NCI-H1436 treated with DMSO at 0.1 percent for 48 hours (cell line): ENCODE measurements at places on chromosomes 12 and 14.
A peak's percentile ranks its signal among the peaks of the same experiment; 100 is the strongest.

DNA sequence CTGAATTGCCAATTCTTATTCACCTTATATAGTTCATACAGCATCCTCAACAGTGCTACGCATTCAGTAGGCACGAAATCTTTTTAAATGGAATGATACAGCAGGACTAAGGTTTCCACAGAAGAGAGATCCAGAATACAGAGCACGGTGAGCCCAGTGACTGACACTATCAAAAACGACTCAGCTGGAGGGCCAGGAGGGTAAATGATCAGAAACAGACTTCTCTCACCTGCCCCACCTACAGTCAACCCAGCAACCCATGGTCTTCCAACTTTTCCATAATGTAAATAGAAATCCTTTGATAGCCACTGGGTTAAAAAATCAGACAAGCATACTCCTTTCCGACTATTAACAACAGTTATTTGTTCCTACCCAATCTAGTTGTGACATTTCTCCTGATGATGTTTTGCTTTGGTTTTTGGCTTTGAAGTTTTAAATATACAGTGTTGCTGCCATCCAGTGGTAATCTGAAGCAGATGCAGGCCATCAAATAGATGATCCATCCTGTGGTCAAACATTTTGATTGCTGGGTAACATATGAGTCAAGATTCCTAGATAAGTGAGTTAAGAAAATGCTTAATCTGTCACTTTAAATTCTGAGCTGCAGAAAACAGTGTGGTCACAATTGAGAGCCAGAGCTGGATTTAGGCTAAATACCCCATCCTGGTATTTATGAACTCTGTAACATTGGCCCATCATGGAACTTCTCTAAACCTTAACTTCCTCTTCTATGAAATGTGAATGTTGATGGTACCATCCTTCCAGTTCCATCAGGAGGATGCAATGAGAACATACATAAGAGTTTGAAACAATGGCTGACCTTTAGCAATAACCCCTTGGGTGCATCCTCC lies 42.0 kb downstream of the GPHB5 start:
- DNase-seq: peak; percentile 45

- DNase-seq: no peak
Measured at GRCh38 chr14:78324353-78324752, 154.2 kb downstream of the NRXN3 start.

- DNase-seq: no peak
Measured at GRCh38 chr12:71746974-71747611, 7.6 kb upstream of the RAB21 start.

- DNase-seq: no peak
Measured at GRCh38 chr12:480831-481816, 21.4 kb downstream of the B4GALNT3 start.

DNA sequence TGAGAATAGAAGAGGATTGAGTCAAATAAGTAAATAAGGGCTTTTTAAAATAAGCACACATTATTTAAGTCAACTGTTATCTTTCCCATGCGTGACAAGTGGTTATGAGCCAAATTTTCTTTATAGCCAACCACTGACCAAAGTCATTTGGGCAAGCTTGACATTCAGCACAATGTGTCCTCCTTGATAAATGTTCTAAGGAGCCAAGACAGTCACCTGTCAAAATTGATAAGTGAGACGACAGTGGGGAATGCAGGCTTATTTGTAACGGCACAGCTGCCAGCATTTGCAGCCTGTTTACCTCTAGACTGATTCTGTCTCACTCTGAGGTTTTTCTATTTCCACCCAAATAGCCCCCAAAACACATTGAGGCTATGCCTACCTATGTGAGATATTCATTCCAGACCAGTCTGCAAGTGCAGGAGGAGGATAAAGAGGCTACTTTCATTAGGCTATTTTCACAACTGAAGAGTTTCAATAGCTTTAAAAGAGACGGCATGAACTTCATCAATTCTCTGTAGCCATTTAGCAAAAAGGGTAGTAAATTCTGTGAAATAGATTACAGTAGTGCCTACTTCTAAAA lies 339.5 kb downstream of the PDZRN4 start:
- DNase-seq: no peak

DNA sequence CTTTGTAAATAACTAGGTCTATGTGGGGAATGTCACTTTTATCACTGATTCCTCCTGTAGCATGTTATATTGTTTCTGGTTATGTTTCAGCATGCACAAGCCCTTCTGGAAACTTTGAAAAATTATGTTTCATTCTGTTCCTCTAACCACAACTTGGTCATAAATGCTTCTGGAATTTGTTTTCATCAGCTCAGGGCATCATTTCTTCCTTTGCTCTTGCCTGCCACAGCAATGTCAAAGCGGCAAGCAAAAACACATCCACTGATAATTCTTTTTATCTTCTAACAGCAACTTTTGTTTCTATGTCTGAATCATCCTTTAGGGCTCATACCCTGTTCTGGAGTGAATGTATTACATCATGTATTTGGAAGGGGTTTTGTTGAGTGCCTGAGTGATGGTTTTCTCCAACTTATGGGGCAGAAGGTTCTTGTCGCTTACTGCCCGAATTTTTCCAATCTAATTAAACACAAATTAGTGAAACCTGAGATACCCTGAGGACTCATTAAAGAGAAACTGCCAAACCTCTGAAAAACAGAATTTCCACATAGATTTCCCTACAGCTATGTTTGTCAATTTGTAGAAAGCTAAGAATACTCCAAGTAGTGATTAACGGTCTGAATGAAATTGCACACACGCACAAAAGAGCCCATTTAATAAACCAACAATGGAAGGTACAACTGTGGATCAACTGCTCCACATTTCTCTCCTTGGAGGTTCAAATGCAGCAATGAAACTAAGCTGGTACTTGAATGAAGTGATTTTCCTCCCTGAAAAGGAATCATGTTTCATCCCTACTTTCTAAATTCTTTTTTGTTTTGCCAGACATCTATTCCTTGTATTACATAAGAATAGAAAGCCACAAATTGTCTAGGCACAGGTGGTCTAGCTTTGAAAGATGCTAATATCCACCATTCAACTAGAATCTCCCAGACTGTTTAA lies 173.5 kb upstream of the KRR1 start:
- no peak for DNase-seq

- DNase-seq: no peak
Measured at GRCh38 chr12:105462831-105463230, 132.3 kb downstream of the C12orf75 start.

DNA sequence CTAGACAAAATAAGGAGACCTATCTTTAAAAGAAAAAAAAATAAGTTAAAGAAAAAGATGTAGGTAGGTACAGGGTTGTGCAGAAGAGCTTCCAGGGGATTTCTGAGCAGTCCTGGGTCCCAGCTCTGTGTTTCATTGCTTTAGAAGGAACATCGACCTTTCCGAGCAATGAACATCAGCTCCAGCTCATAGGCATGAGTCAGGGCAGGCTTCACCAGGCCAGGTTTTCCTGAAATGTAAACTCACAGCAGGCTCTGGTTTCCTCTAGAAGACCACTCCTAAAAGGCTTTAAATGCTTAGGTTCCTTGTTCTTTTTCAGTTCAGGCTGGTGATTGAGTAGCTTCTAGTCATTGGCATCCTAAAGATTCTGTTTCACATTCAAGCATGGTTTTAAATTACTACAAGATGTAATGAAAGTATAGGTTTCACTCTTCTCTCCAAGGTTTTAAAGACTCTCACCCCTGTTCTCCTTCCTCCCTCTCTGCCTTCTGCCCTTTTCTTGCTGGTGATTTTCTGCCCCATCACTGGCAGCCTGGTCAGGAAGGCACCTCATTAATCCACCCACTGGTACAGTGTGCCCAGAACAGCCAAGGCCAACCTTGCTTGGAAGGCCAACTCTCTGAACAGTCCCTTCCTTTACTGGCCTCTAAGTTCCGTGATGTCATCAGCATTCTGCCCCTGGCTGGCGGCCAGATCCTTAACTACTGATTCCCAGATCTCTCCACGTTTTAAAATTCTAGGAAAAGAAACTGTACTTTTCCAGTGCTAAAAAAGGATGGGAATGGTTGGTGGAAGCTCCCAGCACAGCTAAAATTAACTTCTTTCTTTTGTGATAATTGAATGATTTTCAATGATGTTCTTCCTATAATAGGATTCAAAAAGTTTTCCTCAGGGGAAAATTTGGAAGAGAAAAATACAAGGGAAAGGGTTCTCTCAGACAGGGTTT lies 109.4 kb upstream of the HIF1A start:
- no peak for DNase-seq

DNA sequence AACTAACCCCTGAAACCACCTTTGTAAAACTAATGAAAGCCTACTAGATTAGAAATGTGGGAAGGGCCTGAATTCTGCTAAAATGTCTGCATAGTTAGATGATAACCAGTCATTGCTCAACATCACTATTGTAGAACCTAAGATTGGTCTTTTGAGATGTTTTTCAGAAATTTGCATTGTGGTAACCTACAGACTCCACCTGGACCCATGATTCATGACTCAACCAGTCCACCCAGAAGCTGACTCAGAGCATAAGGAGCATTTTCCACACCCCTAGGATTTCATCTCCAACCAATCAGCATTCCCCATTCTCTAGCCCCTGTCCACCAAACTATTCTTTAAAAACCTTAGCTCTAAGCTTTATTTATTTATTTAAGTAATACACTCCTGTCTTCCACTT lies 30.4 kb upstream of the CHGA start:
- no peak for DNase-seq

GRCh38 chr12:99068993-99069747 lies 424.1 kb downstream of the APAF1 start:
- peak; percentile 86 for DNase-seq

GRCh38 chr14:102164241-102164641 lies 24.5 kb downstream of the WDR20 start:
- no peak for DNase-seq

- DNase-seq: no peak
Measured at GRCh38 chr12:123801573-123802178, 39.6 kb downstream of the DNAH10 start.

DNA sequence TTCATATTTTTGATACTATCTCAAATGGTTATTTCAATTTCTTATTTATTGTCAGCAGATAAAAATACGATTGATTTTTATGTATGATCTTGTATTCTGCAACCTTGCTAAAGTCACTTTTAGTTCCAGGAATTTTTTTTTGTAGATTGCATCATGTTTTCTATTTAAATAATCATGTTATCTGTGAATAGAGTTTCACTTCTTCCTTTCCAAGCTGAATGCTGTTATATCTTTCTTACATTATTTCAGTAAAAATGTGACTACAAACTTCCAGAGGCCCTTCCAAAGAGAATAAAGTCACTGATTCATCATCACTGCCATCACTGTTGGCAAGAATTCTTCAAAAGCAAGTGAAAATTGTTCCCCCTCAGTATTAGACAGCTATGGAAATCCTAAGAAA lies 104.7 kb upstream of the RAP1B start:
- DNase-seq: no peak

DNA sequence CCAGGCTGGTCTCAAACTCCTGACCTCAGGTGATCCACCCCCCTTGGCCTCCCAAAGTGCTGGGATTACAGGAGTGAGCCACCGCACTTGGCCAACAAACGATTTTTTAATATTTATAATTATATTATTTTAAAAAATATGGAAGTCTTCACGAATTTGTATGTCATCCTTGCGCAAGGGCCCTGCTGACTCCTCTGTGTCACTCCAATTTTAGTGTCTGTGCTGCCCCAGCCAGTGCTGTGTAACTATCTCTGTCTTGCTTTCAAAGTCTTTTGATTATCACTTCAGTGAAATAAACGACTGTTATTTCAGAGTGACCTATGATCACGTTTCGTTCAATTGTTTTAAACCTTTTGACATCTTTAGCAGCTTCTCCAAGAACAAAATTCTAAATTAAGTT lies 13.1 kb upstream of the MMP17 start:
- DNase-seq: no peak

GRCh38 chr12:54421879-54422250 lies 2.8 kb upstream of the ITGA5 start:
- DNase-seq: no peak

GRCh38 chr12:95462551-95462950 lies 11.4 kb upstream of the METAP2 start:
- no peak for DNase-seq

GRCh38 chr12:7099290-7099996 lies 7.2 kb upstream of the C1R start:
- DNase-seq: no peak

- no peak for DNase-seq
Measured at GRCh38 chr14:62118461-62118860, 356.2 kb downstream of the SNAPC1 start.

GRCh38 chr14:104973135-104973384 lies 5.1 kb downstream of the AHNAK2 start:
- DNase-seq: no peak

- no peak for DNase-seq
Measured at GRCh38 chr14:90697577-90698206, 118.5 kb downstream of the TTC7B start.

- no peak for DNase-seq
Measured at GRCh38 chr14:77197988-77198387, 16.4 kb downstream of the TMEM63C start.

DNA sequence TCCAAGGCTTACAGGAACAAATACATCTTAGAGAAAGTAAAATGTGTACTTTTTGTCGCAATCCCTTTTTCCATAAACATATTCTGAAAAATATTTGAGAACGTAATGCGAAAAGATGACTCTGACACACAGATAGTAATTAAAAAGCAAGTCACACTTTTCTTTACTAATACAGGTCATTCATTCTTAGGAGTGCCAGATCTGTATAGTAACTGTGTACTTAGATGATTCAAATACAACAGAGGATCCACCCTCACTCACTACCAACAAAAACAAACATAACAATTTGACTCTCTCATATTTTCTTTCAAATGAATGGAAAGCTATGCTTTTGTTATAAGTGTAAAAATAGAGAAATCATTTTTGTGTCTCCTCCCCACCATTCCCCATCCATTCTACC lies 795.4 kb downstream of the SLC6A15 start:
- no peak for DNase-seq
